ENCODE measurements at places on chromosomes 1 and 21. TPM values are rescaled to one million over a fixed set of nuclear protein-coding genes. Genes with fewer than 3 reads are reported as not detected.

Gene LRRC71
- polyA plus RNA-seq, result 0.84 TPM

Gene CFHR3
- 0.59 TPM for polyA plus RNA-seq

Gene CREG1
- 143 TPM for polyA plus RNA-seq

Gene SV2A
- polyA plus RNA-seq, result 7.9 TPM

Gene TYW3
- 32.8 TPM for polyA plus RNA-seq

Gene DCST2
- 1.1 TPM for polyA plus RNA-seq

DNA sequence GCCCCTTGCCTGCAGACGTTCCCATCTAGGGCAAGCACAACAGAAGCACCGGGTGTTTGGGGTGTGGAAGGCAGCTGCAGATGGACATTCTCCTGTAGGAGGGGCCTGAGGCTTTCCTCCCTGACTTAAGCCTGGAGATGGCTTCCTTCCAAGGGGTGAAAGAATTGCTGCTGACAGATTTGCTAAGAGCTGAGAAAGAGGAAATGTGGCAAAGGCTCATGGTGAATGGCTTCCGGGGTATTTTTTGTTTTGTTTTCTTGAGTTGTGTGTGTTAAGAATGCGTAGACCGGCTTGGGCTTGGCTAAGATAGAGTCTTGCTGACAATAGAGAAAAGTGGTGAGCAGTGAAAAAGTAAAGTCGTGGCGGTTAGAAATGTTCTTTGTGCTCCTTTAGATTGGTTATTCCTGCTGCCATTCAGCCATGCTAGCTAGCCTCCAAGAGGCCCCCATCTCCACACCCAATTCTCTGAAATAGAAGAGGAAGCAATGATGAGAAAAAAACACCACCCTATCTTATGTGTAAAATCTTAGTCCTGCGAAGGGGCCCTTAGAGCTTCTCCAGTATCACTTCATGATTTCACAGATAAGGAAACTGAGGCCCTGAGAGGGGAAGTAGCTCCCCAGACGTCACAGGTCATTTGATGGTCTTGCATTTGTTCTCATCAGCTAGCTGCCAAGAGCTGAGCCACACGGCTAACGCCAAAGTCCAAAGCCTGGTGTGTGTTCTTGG, 36.9 kb downstream of the EIF2D start:
- peak; percentile 44 for DNase-seq

- DNase-seq, result no peak
Observed at GRCh38 chr21:17789656-17790055, 29.5 kb downstream of the C21orf91 start.

GRCh38 chr1:162214202-162214601, 144.7 kb downstream of the NOS1AP start:
- DNase-seq, result no peak

DNA sequence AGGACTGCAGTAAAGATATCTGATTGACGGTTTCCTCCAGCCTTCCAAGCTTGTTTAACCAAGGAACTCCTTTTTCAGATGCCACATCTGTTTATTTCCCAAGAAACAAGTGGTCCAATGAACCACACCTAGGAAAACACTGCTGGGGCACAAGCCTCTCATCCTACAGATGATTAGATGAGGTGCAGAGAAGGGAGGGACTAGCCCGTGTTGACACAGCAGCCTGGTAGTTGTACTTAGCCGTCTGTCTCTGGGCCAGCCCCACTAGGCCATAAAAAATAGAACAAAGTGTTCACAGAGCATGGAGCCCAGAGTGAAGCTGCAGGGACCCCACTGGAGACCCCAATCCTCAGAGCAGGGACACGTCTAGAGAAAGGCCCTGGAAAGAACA, 32.1 kb downstream of the LRP8 start:
- no peak for DNase-seq

DNA sequence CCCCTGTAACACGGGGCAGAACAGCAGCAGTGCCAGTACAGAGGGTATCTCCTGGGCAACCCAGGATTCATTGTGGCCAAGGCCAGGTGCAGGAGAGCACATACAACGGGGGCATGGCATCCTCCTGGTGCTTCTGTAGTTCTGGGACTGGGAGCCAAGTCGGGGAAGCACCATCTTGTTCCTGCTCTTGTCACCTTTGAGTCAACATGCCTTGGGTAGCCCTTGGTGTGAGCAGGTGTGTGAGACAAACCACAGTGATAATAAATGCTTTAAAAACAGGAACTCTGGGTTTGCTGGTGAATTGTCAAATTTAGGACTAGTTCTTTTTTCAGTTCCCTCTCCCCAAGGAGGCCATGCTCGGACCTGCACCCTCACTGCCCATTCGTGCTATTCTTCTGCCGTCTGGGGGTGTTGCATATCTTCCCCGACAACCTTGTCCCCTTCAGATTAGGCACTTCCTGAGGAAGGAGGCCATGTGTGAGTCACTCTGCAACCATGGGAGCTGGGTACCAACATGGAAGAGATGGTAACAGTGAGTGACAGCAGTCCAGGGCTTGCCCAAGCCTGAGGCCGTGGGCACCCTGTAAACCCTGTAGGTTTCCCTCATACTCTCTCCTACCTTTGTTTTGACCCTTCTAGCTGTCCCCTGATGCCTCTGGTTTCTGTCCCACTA, 150.2 kb downstream of the GRIK3 start:
- no peak for DNase-seq

GRCh38 chr1:109790735-109791494, 27.2 kb upstream of the EPS8L3 start:
- no peak for DNase-seq

DNA sequence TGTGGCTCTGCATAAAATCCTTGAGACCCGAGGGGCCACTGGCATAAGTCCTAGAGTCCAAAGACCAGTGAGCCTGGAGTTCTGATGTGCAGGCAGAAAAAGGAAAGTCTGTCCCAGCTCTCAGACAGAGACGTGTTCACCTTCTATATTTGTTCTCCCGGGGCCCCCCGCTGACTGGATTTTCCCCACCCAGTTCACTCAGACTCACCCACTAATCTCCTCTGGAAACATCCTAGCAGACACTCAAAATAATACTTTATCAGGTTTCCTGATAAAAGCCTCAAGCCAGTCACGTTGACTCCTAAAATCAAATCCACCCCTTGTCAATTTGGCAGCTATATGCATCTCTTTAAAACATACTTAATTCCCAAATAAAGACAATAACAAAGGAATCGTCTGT, 1084.2 kb upstream of the NCAM2 start:
- no peak for DNase-seq

DNA sequence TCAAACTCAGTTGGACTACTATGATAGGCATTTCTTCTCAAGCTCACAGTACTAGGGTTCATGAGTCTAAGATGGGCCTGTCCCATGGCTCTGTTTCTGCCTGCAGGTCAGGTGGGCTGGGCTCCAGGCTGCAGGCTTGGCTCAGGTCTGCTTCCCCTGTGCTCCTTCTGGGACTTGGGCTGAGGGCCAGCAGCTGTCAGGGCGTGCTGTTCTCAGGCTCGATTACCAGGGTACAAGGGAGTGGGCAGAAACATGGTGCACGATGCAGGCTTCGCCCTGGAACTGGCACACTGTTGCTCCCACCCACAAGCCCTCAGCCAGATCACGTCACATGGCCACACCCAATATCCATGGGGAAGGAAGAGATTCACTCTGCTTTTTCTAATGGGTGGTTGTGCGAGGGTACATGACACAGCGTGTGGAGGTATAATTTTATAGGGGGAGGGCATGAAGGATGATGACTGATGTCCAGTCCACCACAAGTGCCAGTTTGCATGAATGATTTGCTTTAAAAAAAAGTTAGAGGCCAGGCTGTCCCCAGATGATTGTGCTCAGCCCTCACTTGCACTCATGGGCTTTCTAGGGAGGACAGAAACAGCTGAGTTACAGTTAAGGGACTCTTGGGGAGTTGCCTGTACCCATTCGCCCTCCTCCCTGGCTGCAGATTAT, 118.0 kb downstream of the ACTL8 start:
- no peak for DNase-seq

GRCh38 chr1:228807904-228808605, 72.8 kb downstream of the RHOU start:
- no peak for DNase-seq

GRCh38 chr1:12229386-12229834, 420 bp upstream of the VPS13D start:
- no peak for DNase-seq

DNA sequence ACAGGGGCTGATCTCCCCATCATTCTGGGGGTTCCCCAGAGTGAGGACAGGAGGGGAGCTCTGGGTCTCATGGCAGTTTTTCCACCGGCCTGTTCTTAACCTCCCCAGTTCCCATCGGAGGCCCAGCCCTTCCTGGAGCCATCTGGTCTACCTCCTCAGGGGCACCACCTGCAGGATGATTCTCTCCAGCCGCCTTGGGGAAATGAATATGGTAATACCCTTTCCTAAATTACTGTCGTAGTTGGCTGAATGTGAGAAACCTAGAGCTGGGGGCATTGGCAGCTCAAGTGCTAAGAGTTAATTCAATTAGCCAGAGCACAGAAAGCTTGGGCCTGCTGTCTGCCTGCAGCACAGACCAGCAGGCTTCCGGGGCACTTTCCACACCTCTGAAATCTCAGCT, 64.9 kb downstream of the TAS1R2 start:
- no peak for DNase-seq

- DNase-seq, result no peak
Observed at GRCh38 chr1:235831148-235831547, 35.6 kb downstream of the LYST start.

- no peak for DNase-seq
Observed at GRCh38 chr1:67599085-67599484, 85.9 kb upstream of the GADD45A start.

- DNase-seq, result no peak
Observed at GRCh38 chr1:54558434-54559030, 10.5 kb downstream of the ACOT11 start.

DNA sequence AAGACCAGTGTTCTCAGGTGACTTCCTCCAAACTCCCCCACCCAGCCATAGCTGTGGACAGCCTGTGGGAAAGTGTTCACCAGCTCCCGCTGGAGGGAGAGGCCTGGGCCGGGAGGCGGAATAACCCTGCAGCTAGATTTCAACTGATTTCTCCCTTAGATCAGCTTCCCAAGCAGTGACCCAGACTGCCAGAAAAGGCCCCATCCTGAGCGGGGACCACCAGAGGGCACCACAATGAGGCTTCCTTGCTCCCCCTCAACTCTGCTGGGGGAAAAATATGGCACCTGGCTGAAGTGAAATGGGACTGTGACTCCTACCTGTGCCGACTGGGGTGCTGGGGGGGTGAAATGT, 50.8 kb downstream of the RHBG start:
- DNase-seq, result no peak

DNA sequence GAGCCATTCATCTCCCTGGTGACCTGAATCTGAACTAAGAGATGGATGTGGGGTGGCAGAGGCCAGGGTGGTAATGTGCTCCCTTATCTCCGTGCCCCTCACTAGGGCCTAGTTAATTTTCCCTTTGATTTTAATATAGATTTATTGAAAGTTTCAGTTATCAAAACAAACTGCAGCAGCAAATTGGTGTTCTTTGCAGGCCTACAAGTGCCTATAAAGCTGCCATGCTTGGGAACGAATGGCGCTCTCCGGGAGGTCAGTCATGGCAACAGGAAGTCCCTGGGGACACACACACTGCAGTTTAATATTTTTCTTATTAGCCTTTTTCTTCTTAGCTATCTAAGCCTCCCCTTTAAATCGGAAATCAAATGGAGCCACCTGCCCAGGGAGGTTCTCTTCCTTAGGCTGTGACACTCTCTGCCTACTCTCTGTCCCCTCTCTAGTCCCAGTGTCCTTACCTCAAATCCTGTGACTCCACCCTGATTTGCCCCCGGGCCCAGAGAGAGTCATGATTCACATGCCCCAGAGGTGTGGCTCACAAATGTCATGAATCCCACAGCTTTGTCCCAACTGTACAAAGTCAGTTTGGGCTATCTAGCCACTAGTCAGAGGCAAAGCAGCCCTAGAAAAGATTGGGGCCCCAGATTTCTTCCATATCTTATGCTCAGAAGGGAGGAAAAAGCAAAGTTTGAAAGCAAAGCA, 4.3 kb upstream of the ERI3 start:
- no peak for DNase-seq

- no peak for DNase-seq
Observed at GRCh38 chr1:35873243-35873750, 9.7 kb upstream of the AGO1 start.

GRCh38 chr21:33339918-33340317, 15.1 kb downstream of the IFNAR1 start:
- no peak for DNase-seq

DNA sequence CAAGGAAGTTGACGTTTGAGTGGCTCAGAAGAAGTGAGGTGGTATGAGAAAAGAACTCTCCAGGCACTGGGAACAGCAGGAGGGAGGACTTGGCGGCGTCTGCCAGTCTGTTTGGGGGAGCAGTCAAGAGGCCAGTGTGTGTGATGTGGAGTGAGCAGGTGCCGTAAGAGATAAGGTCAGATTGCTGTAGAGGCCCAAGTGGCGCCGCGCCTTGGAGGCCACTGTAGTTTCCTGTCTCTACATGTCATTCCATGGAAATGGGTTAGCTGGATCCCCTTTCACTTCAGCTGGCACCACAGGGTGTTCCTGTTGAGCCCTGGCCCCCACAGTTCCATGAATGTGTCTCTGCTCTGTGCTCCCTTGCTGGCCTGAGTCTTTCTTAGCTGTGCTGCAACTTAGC, 35.5 kb upstream of the PTPRF start:
- DNase-seq, result no peak

GRCh38 chr1:71269179-71269578, 188.3 kb upstream of the ZRANB2 start:
- DNase-seq, result no peak

GRCh38 chr1:110608247-110608646, 2.1 kb upstream of the KCNA2 start:
- no peak for DNase-seq

- DNase-seq, result no peak
Observed at GRCh38 chr1:30705698-30706097, 17.7 kb downstream of the MATN1 start.

DNA sequence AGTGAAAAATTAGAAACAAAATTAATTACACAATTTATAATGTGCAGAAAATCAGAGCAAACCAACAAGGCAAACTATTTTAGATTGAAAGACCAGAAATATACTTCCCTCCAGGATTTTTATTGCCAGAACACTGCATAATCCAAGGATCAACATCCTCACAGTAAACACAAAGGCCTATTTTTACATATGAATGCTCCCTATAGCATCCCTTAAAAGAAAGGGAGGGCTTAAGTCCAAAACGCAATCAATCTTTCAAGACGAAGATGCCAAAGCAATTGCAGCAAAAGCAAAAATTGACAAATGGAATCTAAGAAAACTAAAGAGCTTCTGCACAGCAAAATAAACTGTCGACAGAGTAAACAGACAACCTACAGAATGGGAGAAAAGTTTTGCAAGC, 18.6 kb upstream of the CHIA start:
- DNase-seq, result no peak

All from left renal pelvis (tissue), 4 donors.